Activated CD4-positive, alpha-beta T cell treated with anti-CD3 and anti-CD28 coated beads, Interleukin-2, amount 10 ng/mL, durations not matched to agents 7 days and 5 days (primary cell): ENCODE measurements at places on chromosomes 7 and 10. TPM values are rescaled to one million over a fixed set of nuclear protein-coding genes. Genes with fewer than 3 reads are reported as not detected.

SLC26A5 gene
- total RNA-seq = not detected

NPY4R2 gene
- not detected for total RNA-seq

CALY gene
- not detected for total RNA-seq

STEAP2 gene
- not detected for total RNA-seq

EBLN1 gene
- total RNA-seq = not detected

DNA sequence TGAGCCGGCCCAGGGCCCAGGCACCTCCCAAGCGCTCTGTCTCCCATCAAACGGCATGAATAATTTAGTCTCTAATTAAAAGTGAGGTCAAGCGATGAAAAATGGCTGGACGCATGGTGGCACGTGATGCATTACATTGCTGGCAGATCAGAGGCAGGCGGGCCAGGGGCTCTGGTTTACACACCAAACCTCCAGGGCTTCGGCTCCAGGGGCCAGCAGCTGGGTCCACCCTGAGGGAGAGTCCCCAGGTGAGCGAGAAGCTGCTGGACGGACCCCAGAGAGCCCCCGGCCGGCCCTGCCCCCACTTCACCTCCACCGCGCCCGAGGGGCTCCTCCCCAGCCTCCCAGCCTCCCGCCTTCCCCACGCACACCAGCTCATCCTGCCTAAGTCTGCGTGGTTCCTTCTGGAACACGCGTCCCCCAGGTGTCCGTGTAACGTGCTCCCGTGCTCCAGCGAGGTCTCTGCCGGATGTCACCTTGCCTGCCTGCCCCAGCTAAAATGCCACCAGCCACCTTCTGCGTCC is 23.2 kb downstream of the UNCX start:
- peaks cover 19% of the 10 kb centered on the region for H3K27me3 ChIP-seq
- no peak overlapping the region for H3K27ac ChIP-seq
- DNase-seq = no peak
- H3K36me3 ChIP-seq = no peaks in the 10 kb centered on the region
- H3K4me1 ChIP-seq = no peaks in the 10 kb centered on the region

- DNase-seq = no peak
- peaks cover 10% of the 10 kb centered on the region for H3K27me3 ChIP-seq
- no peaks in the 10 kb centered on the region for H3K36me3 ChIP-seq
- no peak overlapping the region for H3K4me3 ChIP-seq
Observed at GRCh38 chr10:112938808-112939482, 11.1 kb upstream of the TCF7L2 start.

DNA sequence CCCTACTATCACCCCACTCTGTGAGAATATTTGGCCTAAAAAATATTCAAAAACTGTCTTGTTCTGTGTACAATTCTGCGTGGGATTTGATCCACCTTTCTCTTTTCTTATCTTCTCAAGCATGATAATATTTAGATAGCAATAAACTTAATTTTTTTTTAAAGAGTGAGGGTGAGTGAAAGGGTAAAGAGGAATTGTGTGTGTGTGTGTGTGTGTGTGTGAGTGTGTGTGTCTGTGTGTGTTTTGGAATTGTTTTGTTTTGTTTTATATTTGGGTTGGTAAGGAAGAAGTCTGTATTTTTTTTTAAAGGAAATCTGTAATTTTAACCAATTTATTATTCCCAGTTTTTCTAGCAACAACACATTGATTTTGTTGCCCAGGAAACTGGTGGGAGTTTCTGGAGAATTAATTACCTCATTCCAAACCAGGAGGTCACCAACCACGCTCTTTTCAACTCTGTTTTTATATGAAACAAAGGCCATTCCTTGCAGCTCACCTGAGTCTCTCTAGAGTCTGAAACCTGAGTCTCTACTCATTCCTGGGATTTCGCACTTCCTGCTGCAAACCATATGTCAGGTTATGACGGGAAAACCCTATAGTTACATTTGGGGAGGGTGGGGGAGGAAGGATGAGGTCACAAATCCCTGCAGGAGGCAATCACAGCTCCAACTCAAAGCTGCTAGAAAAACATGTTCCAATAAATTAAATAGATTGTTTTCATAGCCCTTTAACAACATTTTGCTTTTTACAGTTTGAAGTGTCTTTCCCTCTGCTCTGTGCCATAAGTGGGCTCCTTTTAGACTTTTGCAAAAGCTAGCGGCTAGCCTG is 38.1 kb upstream of the XPNPEP1 start:
- no peaks in the 10 kb centered on the region for H3K36me3 ChIP-seq
- H3K4me1 ChIP-seq = peaks cover 3% of the 10 kb centered on the region
- no peak overlapping the region for H3K27ac ChIP-seq

DNA sequence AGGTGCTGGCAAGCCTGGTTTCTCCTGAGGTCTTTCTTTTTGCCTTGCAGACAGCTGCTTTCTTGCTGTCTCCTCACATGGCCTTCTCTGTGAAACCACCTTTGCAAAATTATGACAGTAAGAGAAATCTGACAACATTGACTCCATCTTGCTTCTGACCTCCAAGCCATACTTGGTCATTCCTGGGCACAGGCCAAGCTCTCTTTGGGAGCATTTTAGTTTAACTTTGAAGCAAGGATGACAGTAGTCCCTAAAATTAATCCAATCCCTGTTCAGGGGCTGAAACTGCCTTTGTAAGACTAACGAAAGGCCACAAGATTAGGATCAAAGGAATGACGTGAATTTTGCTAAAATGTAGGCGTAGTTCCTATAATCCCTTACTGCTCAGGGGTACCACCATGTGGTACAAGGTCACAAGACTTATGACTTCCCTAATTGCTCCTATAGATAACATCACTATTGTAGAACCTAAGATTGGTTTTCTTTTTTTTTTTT is 25.1 kb upstream of the NRBF2 start:
- H3K4me3 ChIP-seq = no peak overlapping the region
- H3K4me1 ChIP-seq = peaks cover 4% of the 10 kb centered on the region
- no peaks in the 10 kb centered on the region for H3K36me3 ChIP-seq
- DNase-seq = no peak
- peaks cover 3% of the 10 kb centered on the region for H3K27me3 ChIP-seq

DNA sequence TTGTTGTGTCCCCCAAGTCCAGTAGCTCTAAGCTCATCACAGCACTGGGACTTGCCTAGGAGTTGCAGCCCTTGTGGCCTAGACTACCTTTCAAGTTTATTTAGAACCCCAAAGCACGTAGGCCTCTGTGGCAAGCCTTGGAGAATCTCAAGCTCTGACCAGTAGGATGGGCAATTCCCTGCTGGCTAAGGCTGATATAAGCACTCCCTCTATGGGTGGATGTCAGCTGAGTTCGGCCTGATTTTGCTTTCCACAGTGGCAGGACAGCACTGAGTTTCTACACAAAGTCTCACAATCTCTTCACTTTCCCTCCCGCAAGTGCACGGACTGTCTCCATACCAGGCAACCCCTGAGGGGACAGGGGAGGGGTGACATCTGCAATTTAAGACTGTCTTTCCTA is 886.4 kb upstream of the LRRN3 start:
- no peak for DNase-seq
- no peak overlapping the region for H3K27ac ChIP-seq
- no peak overlapping the region for H3K4me3 ChIP-seq

GRCh38 chr10:128128582-128128981 is 2.4 kb upstream of the MKI67 start:
- peaks cover 12% of the 10 kb centered on the region for H3K27me3 ChIP-seq
- no peak overlapping the region for H3K4me3 ChIP-seq
- no peak for DNase-seq
- H3K36me3 ChIP-seq = peaks cover 21% of the 10 kb centered on the region
- peaks cover 24% of the 10 kb centered on the region for H3K4me1 ChIP-seq

- H3K4me3 ChIP-seq = no peak overlapping the region
- H3K36me3 ChIP-seq = peaks cover 33% of the 10 kb centered on the region
- H3K27ac ChIP-seq = no peak overlapping the region
- H3K27me3 ChIP-seq = no peaks in the 10 kb centered on the region
- DNase-seq = peak; percentile 20
Observed at GRCh38 chr7:149854611-149855360, 16.6 kb downstream of the ZNF862 start.

- no peak overlapping the region for H3K4me3 ChIP-seq
- H3K27me3 ChIP-seq = peaks cover 40% of the 10 kb centered on the region
- H3K27ac ChIP-seq = no peak overlapping the region
- peaks cover 3% of the 10 kb centered on the region for H3K4me1 ChIP-seq
- DNase-seq = no peak
- no peaks in the 10 kb centered on the region for H3K36me3 ChIP-seq
Observed at GRCh38 chr7:127532736-127533135, 52.7 kb downstream of the GCC1 start.

DNA sequence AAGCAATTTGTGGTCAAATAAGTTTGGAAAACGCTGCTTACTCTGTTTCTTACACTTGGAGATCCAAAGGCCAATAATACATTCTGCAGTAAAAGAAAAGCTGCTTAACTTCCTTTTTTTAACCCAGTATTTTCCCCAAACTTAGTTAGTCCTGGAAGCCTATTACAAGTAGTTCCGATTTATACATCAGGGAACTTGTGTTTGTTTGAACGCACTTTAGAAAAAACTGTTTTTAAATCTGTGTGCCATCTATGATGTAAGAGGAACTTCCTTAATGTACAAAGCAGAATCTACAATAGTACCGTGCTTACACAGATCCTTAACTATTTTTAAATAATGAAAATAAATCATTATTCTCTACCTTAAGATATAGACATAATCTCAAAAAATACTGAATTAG is 23.0 kb downstream of the SFR1 start:
- peaks cover 42% of the 10 kb centered on the region for H3K27me3 ChIP-seq
- no peak overlapping the region for H3K4me3 ChIP-seq
- DNase-seq = no peak
- no peaks in the 10 kb centered on the region for H3K4me1 ChIP-seq

- H3K36me3 ChIP-seq = no peaks in the 10 kb centered on the region
- no peaks in the 10 kb centered on the region for H3K4me1 ChIP-seq
- no peak for DNase-seq
- H3K27ac ChIP-seq = no peak overlapping the region
Observed at GRCh38 chr7:1388703-1389335, 70.5 kb downstream of the MICALL2 start.

- no peaks in the 10 kb centered on the region for H3K36me3 ChIP-seq
- no peak overlapping the region for H3K4me3 ChIP-seq
- DNase-seq = peak; percentile 21
- peaks cover 5% of the 10 kb centered on the region for H3K27me3 ChIP-seq
Observed at GRCh38 chr7:41816111-41816510, 113.2 kb upstream of the INHBA start.

DNA sequence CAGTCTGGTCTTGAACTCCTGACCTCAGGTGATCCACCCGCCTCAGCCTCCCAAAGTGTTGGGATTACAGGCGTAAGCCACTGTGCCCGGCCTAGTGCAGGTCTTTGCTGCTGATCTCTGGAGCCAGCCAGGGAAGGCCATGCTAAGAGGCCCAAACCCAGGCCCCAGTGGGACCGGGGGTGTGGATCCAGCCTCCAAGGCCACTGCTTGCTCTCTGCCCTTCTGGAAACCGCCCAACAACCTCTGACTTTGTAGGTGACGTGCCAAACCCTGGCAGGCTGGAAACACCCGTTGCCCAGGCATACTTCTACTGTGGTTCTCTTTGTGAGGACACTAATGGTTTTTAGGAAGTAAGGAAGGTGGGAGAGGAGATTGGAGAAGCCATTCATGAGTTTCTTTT is 83.5 kb upstream of the GNA12 start:
- no peaks in the 10 kb centered on the region for H3K27me3 ChIP-seq
- no peak for DNase-seq
- no peaks in the 10 kb centered on the region for H3K4me1 ChIP-seq
- H3K36me3 ChIP-seq = peaks cover 55% of the 10 kb centered on the region

GRCh38 chr10:2978111-2978510 is 89.2 kb upstream of the PFKP start:
- H3K36me3 ChIP-seq = no peaks in the 10 kb centered on the region
- peak; percentile 9 for DNase-seq
- H3K4me3 ChIP-seq = no peak overlapping the region
- H3K27ac ChIP-seq = no peak overlapping the region

DNA sequence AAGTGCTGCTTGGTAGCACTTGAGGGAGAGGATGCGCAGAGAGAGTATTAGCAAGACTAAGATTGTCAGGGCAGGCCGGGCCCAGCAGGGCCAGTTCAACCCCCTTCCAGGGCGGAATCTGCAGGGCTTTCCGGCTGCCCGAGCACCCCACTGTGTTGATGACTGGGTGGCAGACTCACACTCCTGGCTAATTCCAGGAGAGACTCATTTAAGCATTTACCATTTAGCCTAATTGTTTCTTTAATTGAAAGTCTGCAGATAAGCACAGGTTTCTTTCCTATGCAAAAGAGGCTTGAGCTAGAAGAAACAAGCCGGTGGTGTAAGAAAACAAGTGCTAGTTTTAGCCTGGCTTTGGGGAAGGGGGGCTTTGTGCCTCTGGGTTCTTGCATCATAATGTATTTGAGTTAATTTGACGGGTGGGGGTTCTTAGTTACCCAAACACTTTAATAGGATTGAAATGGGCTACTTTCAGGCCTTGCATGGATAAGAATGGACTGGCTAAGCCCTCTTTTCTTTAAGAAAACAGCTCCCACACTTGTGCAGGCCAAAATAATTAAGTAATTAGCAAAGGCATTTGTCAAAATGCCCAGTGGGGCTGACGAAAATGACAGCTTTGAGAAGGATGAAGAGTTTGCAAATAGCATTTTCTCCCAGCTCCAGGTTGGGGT is 201.3 kb downstream of the MYOF start:
- no peaks in the 10 kb centered on the region for H3K36me3 ChIP-seq
- H3K4me1 ChIP-seq = no peaks in the 10 kb centered on the region
- H3K4me3 ChIP-seq = no peak overlapping the region
- DNase-seq = no peak
- H3K27me3 ChIP-seq = peaks cover 3% of the 10 kb centered on the region
- peak overlapping the region; percentile 55 for H3K27ac ChIP-seq

- H3K27me3 ChIP-seq = no peaks in the 10 kb centered on the region
- H3K4me3 ChIP-seq = no peak overlapping the region
- no peak for DNase-seq
- peaks cover 42% of the 10 kb centered on the region for H3K4me1 ChIP-seq
Observed at GRCh38 chr7:66125052-66125694, 10.5 kb downstream of the CRCP start.

DNA sequence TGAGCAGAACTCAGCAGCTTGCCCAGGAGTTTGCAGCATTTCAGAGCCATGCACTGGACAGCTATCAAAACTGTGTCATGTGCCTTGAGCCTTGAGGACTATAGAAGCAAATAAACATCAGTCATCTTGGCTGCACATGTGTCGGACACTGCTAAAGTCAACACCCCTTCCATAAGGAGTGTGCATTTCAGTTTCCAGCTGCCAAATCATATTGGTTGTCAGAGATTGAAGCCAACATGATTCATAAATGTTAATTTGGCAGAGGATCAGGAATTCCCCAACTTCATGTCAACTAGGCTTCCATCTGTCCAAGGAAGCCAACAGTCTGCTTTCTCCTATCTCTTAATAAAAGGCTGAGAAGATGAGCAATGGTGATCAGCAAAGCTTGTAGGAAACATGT is 32.8 kb downstream of the SLC16A12 start:
- no peak overlapping the region for H3K4me3 ChIP-seq
- no peaks in the 10 kb centered on the region for H3K36me3 ChIP-seq
- DNase-seq = no peak
- peaks cover 8% of the 10 kb centered on the region for H3K4me1 ChIP-seq
- H3K27ac ChIP-seq = no peak overlapping the region

DNA sequence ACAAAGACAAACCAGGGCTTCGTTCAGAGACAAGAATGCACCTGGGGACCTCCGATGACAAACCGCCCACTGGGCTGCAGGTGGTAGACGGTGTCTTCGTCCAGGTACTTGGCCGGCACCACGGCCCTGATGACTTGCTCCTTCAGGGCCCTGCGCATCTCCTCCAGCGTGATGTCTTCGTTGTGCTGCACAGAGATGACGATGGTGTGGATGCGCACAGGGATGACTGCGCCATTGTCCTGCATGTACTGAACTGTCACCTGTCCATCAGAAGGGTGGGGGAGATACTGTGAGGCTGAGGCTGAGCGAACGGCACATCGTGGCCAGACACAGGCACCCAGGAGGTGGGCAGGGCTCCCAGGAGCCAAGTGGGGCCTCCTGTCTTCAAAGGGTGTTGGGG is 13.1 kb downstream of the MAT1A start:
- H3K27ac ChIP-seq = no peak overlapping the region
- H3K4me3 ChIP-seq = no peak overlapping the region
- H3K27me3 ChIP-seq = no peaks in the 10 kb centered on the region
- no peaks in the 10 kb centered on the region for H3K36me3 ChIP-seq
